ENCODE measurements at places on chromosomes 5 and 9.

DNA sequence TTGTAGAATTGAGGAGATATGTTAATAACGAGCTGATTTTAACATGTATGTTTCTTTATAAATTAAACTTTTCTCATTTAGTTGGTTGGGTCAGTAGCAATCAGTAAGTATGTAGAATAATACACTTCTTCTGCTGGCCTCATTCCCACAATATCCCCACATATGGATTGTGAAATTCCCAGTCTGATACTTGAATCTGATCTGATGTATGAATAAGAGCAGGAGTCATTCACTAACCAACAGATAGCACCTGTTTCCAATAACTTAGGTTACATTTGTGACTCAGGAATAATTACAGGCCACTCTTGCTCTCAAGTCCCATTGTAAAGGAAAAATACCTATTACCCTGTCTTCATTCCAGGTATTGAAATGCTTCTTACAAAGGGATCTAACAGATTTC lies 23.9 kb downstream of the SLC36A1 start:
- no peak for DNase-seq

- no peak for DNase-seq
These were observed 7.8 kb upstream of the VLDLR start for GRCh38 chr9:2613730-2614271.

DNA sequence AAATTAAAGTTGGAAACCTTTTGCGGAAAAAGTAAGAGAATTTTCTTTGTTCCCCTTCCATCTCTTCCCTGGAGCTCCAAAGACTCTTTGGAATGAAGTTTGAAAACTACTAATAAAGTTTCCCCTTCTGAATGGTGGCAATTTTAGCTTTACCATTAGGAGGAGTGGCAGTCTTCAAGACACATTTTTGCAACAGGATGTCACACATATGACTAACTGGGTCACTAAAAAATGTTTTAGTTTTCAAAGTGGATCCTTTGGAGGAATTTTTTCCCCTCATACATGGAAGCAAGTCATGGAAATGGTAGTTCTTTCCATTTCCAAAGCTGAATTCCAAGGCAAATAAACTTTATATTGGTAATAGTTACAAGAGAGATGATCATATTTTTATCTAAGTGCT lies 15.6 kb downstream of the FBXO4 start:
- no peak for DNase-seq

DNA sequence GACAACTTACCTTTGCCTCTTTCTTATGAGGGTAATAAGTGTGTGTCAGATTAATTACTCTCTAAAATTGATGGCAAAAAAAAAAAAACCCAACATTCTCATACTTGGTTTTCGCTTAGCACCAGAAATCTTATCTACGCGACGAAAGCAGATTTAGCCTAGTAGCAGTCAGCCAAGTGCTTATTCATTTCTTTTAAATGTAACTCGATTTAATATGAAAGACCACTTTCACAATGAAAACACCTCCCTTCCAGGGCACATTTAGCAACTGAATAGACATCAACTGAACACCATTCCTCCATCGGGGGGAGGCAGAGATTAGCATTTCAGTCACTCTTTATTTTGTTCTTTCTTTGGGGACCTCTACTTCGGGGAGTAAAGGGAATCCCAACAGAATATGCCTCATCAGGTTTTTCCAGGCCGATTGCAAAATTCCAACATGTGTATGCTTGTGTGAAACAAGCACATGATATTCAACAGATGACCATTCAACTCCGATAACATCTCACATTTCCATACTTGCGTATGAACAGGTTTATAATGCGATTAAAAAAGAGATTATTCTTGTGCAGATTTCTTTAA lies 124.1 kb upstream of the RETREG1 start:
- DNase-seq: no peak

- no peak for DNase-seq
These were observed 57.7 kb downstream of the MAPKAP1 start for GRCh38 chr9:125649315-125649714.

GRCh38 chr5:166679331-166679730 lies 1612.1 kb upstream of the WWC1 start:
- DNase-seq: no peak

DNA sequence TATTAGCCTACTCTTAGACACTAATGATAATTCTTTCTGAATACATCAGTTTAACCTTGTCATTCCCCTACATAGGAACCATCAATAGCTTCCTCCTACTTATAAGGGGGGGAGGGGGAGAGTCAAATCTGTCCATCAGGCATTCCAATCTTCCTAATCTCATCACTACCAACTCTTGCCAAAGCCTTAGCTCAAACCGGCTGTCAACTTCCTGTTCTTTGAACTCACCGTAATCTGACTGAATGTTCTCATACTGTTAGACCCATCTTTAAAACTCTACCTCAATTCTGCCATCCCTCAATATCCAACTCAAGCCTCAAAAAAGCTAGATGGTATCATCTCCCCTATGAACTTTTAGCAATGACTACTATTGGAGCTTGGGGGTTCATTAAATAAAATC lies 41.9 kb upstream of the RNF38 start:
- no peak for DNase-seq

DNA sequence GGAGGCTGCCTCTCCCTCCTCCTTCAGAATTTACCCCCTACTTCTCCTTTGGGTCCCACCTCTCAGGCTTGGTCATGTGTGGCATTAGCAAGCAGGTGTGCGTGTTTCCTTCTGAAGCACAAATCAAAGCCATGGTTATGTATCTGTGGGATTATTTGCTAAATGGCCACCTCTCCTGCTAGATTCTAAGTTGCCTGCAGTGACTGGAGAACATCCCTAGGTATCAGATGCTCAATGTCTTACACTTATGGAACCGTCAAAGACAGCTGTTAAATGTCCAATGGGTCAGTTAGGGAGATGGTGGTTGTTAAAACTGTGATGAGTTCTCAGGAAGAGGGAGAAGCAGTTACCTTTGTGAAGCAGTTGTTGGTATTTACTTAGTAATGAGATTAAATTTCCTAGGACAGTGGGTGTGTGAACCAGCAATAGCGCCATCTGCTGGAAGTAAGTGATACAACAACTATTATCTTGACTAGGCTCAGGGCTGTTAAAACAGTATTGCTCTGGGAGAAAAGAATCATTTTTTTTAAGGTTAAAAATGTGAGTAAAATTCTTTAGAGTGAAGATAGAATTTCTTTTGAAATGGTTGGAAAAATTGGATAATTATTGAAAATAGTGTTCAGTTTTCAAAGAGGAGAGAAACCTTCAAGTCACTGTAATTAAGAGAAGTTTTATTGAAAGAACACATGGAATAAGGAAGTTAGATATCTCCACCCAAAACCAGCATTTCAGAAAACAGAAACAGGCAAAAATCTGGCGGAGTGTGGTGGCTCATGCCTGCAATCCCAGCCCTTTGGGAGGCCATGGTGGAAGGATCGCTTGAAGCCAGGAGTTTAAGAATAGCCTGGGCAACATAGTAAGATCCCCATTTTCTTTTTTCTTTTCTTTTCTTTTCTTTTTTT lies 71.3 kb downstream of the TMC1 start:
- peak; percentile 36 for DNase-seq

DNA sequence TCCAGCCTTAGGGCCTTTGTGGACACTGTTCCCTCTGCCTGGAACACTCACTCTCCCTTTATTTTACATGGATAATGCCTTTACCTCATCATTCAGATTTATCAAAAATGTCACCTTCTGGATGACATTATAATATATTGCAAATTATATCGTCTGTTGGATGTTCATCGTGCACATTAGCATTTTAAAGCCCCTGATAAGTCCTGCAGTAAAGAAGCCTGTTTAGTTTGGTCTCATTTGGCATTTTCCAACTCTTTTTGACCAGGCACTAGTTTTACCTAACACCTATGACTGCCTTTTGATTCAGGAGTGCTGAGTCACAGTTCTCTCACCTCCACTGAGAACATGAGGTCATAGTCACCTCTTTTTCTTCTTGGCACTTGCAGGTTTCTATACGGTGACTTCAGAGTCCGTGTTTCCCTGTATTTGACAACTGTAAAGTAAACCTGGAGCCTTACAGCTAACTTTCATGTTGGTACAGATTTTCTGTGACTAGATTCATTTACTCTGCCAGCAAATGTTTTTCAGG lies 57.7 kb upstream of the STC2 start:
- DNase-seq: no peak

GRCh38 chr5:113520429-113520828 lies 6.9 kb downstream of the YTHDC2 start:
- DNase-seq: no peak

DNA sequence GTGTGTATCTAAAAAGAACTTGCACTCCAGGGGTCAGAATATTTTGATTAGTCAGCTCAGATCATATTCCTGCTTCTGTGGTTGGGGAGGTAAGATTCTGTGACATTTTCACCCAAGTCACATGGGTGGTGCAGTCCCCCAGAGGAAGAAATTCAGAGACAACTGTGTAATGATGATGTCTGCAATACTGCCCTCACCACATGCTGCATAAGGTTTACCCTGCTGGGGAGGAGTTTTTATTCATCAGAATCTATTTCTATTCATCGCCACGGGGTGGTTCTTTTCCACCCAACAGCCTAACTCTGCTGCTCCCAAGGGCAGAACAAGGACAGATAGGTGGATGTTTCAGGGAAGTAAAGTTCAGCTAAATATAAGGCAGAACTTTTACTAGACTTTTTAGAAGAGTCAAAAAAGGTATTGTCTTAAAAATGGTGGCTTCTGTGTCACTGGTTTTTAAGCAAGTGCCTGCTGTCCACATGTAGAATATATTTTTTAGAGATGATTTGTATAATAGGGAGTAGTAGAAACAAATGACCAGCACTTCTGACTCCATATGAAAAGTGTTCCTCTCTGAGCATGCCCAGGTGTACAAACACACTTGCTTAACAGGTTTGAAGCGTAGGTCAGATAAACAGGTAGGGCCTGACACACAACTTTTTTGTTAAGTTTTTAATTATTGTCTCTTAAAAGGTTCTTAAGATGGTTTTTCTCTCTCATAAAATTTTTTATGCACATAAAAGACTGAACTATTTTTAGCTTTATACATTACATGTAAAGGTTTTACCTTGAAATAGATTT lies 352.7 kb downstream of the LRRC70 start:
- no peak for DNase-seq

DNA sequence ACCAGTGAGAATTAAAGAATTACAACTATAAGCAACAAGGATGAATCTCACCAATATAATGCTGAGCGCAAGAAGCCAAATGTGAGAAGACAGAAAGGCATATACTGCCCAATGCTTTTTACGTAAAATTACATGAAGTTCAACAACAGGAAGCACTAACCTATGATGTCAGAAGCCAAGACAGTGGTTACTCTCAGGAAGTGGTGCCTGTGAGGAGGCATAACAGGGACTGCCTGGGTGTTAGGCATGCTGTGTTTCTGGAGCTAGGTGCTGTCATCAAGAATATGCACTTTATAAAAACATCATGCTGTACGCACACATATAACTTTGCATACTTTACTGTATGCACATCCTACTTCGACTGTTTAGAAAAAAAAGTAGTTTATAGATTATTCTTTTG lies 30.1 kb downstream of the FRMD3 start:
- peak; percentile 39 for DNase-seq

DNA sequence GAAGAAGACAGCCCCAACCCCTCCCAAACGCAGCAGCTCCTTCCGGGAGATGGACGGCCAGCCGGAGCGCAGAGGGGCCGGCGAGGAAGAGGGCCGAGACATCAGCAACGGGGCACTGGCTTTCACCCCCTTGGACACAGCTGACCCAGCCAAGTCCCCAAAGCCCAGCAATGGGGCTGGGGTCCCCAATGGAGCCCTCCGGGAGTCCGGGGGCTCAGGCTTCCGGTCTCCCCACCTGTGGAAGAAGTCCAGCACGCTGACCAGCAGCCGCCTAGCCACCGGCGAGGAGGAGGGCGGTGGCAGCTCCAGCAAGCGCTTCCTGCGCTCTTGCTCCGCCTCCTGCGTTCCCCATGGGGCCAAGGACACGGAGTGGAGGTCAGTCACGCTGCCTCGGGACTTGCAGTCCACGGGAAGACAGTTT lies 12.5 kb downstream of the QRFP start:
- no peak for DNase-seq

- no peak for DNase-seq
These were observed 55.6 kb upstream of the MELK start for GRCh38 chr9:36517131-36517530.

DNA sequence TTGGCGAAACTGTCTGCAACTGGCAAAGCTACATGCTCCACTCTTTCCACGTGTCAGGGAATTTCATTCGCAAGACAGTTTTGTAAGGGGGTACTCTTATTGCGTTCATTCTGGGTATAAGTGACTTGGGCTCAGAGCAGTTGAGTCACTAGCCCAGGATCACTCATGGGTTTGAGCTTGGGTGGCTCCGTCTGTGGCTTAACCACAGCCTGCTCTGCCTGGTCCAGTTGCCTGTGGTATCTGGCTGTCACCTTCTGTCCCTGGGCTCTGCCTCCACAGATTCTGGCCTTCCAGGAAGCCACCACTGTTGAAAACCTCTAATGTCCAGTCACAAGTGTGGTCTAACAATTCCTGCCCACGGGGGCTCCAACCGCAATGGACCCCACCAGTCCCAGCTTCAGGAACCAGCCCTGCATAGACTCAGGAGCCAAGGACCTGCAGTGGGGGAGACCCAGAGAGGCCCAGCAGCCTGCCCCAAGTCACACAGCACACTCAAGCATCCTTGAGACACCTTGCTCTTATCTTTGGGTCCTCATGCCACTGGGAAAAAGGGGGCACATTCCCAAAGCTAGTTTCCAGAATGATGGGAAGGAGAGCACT lies 10.4 kb downstream of the KIF12 start:
- DNase-seq: no peak

DNA sequence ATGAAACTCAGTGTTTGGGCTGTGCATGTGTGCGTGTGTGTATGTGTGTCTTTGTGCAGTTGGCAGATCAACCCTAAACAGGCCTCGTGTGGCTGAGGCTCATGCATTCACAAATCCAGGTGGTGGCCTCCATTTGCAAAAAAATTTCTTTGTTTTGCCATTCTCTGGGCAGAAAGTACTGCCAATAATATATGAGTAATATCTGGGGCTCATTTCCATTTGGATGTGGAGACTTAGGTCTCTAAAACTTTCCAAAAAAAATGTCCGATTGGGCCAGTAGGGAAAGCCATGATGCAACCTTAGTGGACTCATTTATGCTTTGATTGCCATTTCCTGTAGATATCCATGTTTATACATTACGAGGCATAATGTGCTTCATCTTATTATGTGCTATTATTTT lies 77.9 kb upstream of the RPS23 start:
- no peak for DNase-seq
